ENCODE measurements at places on chromosomes 11 and 22.

- no peak for DNase-seq
Observed at GRCh38 chr22:18028817-18029527, 4.6 kb upstream of the MICAL3 start.

GRCh38 chr22:26553056-26553752 lies 36.7 kb downstream of the TPST2 start:
- DNase-seq = no peak

DNA sequence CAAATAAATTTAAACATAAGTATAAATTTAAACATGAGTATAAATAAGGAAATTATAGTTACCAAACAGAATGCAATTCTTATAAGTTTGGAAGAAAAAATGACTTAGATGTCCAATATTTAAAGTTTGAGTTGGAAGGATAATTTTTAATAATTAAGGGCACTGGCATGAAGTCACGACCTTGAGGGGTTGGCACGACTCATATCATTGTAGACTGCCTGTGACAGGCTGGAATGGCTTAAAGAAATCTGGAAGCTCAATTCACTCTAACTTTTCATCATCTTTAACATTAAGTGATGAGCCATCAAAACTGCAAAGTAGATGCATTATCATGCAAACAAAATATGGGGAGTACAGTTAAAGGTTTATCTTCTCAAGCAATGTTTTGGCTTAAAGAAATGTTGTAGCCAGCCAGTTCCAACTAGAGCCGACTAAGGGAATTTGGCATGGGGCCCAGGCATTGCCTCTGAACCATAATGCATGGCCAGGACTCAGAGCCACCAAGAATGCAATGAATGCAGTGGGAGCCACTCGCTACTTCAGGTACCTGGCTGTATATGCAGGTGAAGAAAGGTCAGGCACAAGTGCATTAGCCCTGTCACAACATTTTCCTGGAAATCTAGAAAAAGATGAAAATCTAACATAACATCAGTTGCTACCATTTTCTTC lies 33.4 kb downstream of the PGR start:
- DNase-seq = no peak

GRCh38 chr11:130042093-130042591 lies 27.6 kb upstream of the APLP2 start:
- no peak for DNase-seq

GRCh38 chr11:62806611-62807121 lies 1.4 kb upstream of the NXF1 start:
- no peak for DNase-seq

DNA sequence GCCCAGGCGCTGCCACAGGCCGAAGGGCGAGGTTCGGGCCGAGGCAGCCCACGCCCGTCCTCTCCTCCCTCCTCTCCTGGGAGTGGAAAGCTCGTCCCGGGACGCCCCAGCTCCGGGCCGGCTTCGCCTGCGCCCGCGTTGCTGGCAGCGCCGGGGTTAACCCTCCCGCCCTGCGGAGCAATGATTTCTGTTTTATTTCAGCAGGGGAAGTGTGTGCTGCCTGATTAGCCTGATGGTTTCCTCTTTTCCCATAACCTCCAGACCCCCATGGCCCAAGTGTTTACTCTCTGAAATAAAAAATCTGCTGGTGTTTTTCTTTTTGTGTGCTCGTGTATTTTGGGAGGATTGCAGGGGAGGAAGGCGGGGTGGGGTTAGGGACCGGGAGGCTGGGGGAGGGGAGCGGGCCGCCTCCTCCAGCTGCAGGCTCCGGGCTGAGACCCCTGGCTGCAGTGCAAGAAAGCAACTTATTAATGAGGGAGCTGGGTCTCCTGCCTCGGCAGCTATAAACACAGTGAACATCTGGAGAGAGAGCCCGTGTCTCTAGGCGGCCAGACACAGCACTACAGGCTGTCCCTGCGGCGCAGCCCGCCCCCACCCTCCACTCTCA lies 38.6 kb downstream of the ETS1 start:
- no peak for DNase-seq

- no peak for DNase-seq
Observed at GRCh38 chr11:35893796-35894475, 49.9 kb upstream of the LDLRAD3 start.

DNA sequence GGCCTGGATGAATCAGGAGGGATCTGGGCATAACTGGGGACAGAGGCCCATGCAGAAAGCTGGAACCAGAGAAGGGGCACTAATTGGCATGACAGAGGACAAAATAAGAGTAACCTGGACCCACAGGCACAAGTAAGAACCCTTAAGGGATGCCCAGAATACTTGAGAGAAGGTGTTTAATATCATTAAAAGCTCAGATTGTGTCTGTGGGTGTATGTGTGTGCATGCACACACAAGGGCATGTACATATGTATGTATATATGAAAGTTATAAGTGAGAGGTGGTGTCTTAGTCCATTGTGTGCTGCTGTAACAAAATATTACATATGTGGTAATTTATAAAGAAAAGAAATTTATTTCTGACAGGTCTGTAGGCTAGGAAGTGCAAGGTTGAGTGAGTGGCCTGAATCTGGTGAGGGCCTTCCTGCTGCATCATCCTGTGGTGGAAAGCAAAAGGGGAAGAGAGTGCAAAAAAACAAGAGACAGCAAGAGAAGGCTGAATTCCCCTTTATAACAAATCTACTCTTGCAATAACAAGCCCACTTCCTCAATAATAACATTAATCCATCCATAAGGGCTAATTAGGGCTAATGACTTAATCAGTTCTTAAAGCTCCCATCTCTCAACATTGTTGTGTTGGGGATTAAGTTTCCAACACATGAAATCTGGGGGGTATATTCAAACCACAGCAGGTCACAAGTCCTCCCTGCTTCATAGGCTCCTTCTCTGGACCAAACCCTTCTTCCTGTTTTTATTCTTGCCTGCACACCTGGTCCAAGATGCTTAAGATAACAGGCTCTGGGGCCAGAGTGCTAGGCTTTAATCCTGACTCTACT lies 68.3 kb upstream of the POU2AF2 start:
- DNase-seq = no peak

DNA sequence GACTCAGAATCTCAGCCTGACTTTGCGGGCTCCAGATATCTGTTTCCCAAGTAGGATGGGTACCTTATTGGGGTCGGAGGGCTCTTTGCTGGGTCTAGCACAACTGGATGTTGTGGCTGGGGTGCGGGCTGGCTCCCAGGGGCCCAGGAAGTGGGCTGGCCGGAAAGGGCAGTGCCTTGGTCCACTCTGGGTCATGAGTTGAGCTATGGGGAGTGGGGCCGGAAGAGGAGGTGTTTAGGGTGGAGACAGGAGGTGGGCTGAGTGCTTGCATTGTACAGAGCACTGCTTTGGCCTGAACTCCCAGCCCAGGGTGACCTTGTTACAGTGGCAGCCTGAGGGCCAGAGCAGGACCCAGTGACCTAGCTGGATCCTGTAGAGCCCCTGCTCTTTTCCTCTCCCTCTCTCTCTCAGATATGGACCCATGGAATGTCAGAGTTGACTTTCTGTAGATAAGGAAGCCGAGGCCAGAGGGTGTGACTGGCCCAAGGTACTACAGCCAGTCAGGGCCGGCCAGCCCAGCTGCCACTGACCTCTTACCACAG lies 13.2 kb downstream of the PHLDB1 start:
- no peak for DNase-seq

DNA sequence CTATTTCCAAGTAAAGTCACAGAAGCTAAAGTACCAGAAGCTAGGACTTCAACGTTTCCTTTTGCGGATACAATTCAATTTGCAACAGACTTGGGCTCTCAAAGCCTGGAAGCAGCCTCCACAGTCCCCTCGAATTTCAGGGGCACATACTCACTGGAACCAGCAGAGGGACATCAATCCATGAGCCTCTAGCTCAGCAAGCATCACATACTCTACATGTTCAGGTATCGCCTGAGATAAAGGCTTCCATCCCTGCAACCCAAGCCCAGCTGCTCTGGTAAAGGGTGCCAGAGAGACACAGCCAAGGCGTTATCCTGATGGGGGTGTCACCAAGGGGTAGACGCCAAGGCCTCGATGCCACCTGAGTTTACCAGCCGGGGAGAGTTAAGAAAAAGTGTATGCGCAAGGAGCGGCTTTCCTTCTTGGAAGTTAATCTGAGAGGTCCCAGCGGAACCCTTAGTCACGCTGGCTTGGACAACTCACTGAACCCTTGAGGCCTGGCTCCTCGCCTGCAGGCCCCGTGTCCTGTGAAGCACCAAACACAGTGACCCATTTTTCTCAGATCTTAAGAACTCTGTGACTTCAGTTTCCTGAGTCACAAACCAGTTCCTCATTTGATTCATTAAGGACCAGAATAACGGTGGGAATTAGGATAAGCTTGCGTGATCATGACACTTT lies 13.0 kb downstream of the LTO1 start:
- DNase-seq = no peak

- DNase-seq = no peak
Observed at GRCh38 chr11:73753938-73754337, 6.9 kb downstream of the RAB6A start.

DNA sequence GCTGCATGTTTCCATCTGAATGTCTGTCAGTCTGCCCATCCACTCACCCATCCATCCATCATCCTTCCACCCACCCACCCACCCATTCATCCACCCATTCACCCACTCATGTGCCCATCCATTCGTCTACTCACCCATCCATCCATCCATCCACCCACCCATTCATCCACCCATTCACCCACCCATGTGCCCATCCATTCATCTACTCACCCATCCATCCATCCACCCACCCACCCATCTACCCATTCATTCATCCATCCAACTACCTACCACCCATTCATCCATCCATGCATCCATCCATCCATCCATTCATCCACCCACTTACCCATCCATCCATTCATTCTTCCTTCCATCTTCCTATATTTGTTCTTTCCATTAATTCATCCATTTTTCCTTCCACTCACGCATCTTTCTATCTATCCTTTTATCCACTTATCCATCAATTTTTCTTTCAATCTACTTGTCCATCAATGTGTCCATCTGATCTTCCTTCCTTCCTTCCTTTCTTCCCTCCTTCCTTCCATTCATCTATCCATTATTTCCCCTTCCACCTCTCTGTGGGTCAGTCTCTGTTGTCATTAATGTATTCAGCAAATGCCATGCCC lies 8.0 kb downstream of the CRYBB3 start:
- DNase-seq = no peak

- no peak for DNase-seq
Observed at GRCh38 chr22:44331881-44332714, 19.3 kb upstream of the SHISAL1 start.

- DNase-seq = no peak
Observed at GRCh38 chr22:48015701-48016100, 1253.3 kb downstream of the TBC1D22A start.

DNA sequence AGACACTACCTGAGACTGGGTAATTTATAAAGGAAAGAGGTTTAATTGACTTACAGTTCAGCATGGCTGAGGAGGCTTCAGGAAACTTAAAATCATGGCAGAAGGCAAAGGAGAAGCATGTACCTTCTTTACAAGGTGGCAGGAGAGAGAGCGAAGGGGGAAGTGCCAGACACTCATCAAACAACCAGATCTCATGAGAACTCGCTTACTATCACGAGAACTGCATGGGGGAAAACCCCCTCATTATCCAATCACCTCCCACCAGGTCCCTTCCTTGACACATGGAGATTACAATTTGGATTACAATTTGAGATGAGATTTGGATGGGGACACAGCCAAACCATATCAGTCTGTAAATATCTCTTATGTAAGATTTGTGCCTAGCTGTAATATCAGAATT lies 50.9 kb upstream of the ATXN10 start:
- no peak for DNase-seq

DNA sequence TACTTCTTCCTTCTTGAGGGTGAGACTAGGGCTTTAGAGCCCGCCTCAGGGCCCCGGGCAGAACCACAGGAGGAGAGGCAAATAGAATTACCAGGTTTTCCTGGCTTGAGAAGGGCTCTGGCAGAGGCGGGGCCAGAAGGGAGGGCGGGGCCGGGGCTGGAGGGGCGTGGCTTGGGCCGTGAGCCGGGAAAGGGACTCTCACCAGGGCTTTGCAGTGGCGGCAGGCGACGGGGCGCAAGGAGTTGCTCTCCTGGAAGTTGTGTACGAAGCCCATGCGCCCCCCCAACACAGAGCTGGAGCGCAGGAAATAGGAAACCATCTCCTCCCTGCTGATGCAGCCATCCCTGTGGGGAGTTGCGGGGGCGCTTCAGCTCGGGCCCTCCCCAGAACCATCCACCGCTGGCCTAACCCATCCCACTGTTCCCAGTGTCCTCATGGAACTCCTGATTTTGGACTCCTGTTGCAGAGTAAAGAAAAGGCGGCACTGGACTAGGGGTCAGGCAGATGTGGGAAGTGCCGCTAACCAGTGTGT lies 6.9 kb upstream of the NRXN2 start:
- peak; percentile 7 for DNase-seq

GRCh38 chr11:95534226-95534625 lies 255.4 kb downstream of the FAM76B start:
- no peak for DNase-seq

Measured in NCI-H187 (cell line).